ENCODE measurements at places on chromosomes 12 and 14.

DNA sequence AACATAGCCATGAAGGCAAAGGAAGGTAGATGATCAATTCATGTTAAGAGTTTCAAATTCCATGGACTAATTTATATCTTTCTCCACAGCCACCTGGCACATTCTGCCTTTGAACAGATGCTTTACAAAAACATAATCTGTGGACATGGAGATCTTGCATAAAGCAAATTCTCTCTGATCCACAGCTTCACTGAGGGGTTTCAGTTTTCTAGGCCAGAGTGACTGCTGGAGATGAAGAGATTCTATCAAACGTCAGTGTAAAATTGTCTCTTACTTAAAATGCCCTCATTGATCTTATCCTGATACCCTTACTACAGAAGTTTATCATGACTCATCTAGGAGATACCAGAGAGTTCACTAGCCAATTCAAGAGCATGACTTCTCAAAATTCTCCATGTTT lies 291.6 kb downstream of the DAD1 start:
- no peak for DNase-seq

GRCh38 chr14:36976571-36977023 lies 195.8 kb downstream of the SLC25A21 start:
- peak; percentile 45 for DNase-seq

DNA sequence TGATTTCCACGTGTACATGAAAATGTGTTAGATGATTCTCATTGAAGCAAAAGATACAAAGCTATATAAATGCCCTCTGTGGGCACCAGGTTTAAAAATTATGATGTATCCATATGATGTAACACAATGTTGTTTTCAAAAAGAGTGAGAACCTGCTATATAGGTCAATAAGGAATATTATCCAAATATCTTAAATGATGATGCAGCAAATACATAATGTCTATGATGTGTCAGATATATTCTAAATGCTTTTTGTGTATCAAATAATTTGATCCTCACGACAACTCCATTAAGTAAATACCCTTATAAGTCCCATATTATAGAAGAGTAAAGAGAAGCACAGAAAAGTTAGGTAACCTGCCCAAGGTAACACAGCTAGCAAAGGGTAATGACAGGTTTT lies 393.0 kb upstream of the DCN start:
- no peak for DNase-seq

DNA sequence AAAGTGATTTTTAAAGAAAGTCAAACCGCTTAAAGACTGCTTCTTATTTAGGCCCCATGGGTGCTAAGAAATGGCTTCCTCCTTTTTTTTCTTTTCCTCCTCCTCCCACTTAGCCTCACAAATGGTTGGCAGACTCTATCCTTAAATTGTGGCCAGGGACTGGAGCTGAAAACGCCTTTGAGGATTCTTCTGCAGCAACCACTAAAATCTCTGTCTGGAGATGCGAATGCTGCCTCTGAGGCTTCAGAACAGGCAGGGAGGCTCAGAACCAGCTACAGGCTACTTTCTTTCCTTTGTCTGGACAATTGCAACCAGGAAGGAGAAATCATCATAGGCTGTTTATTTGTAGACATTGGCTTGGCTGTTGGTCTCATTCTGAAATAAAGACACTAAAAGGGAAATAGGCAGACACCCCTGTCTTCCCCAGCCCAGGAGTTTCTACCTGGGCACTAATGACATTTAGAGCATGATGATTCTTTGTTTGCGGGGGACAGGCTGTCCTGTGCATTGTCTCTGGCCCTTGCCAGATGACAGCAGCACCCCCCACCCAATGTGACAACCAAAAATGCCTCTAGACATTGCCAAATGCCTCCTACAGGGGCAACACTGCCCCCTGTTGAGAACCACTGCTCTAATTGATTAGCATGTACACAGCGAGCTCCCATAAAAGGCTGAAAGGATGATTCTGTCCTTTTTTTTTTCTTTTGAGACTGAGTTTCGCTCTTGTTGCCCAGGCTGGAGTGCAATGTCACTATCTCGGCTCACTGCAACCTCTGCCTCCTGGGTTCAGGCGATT lies 50.3 kb downstream of the MAP1LC3B2 start:
- no peak for DNase-seq

DNA sequence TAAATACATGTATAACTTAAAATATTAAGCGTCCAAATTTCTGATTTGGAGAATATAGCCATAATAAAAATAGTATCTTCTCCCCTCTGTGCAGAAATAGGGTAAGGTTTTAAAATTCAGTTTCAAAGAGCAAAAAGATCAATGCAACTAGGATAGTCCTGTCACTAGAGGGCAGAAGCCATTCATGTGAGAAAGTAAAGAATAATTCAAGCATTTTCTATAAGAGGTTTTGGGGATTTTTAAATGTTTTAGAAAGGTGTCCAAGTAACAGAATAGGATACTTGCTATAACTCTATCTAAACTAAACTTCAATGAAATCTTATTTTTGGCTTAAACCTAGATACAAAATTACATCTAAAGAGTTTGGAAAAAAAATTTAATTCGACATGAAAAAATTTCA lies 50.3 kb downstream of the ADAMTS20 start:
- no peak for DNase-seq

DNA sequence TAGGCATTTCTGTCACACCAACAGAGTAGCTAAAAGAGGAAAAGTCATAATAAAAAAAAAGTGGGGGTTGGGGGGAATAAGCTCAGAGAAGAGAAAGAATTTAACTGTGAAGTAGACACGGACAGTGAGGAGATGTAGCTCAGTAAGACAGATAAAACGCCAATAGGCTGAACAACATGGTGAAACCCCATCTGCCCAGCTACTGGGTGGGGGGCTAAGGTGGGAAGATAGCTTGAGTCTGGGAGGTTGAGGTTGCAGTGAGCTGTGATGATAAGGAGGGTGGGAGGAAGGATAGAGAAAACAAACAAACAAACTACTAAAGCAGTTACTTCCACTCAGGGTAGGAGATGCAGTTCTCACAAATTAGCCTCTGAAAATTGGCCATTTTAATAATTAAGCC lies 25.0 kb downstream of the HECTD4 start:
- DNase-seq: no peak

- DNase-seq: no peak
Observed at GRCh38 chr12:111993292-111994150, 19.4 kb downstream of the TMEM116 start.

DNA sequence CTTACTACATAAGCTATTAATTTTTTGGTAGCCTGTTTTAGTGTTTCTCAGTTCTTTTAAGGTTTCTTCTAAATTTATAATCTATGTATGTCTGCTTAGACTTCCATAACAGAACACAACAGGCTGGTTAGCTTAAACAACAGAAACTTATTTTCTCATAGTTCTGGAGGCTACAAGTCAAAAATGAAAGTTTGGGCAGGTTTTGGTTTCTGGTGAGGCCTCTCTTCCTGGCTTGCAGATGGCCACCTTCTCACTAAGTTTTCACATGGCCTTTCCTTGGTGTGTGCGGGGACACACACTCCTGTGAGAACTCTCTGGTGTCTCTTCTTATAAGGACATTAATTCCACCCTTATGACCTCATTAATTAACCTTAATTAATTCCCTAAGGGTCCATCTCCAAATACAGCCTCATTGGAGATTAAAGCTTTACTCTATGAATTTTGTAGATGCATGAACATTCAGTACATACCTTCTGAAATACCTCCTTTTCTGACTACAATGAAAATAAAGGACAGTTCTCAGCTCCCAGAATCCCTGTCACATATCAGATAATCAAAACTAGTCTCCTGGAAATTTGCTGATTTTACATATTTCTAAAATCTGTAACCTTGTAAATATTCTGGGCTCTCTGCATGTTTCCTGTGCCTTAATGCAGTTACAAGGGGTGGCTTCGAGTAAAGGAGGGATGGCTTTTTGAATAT lies 23.2 kb upstream of the BMAL2 start:
- no peak for DNase-seq

- DNase-seq: no peak
Observed at GRCh38 chr14:34379816-34380470, 82.1 kb downstream of the SPTSSA start.

GRCh38 chr14:99249389-99249788 lies 22.6 kb downstream of the BCL11B start:
- no peak for DNase-seq

DNA sequence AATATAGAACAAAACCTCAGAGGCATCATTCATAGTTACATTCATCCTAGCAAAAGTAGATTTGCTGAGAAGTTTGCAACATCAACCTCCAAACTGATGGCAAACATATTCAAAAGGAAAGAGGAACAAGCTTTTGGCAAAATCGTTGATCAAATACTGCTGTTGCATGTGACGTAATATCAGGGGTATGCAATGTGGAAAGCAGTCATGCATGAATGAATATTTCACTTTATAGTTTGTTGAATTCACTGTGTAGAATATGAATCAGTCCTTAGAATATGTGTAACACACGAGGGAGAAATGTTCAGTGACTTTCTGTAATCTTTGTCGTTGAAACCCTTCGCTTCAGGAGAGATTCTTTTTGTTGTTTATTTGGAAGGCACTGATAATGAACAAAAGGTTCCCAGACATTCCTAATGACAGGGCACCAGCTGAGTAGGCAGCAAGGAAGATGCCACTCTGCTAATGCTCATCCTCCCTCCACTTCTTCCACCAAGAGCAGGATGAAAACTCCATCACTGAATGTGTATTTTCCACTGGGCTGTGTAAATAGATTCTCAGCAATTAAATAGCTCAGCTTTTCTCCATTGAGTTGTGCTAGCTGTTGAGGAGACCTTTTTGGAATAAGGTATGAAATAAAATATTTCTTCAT lies 126.1 kb downstream of the PELI2 start:
- peak; percentile 77 for DNase-seq

DNA sequence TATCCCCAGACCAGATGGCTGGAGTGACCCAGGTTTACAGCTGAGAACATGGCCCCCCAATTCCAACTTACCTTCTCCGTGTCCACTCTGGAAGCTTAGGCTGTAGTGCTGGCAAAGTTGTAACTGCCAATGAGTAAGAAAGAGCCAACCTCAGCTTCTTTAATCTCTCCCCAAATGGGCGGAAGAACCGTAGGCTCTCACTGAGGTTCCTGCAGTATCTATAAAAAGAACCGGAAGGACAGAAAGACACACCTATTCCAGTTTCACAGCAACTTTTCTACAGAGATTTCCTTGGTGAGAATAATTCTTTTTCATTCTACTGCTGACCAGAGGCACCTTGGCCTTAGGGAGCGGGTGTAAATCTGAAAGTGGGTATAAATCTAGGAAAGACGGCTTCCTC lies at the start of gene GPRC5D:
Gene GPRC5D (minus strand): TSS at position 135 of the 400 bp plus-strand sequence. CDS start 1,786 bp downstream, outside the sequence.
- no peak for DNase-seq

GRCh38 chr12:117835156-117835555 lies 133.6 kb downstream of the KSR2 start:
- DNase-seq: no peak

- DNase-seq: no peak
Observed at GRCh38 chr12:3105690-3106479, 28.7 kb downstream of the TSPAN9 start.

GRCh38 chr14:55977392-55978150 lies 140.6 kb upstream of the PELI2 start:
- DNase-seq: no peak

- DNase-seq: no peak
Observed at GRCh38 chr14:56379956-56380355, 199.6 kb upstream of the TMEM260 start.

GRCh38 chr12:65906006-65906405 lies 81.7 kb downstream of the HMGA2 start:
- no peak for DNase-seq

- no peak for DNase-seq
Observed at GRCh38 chr12:106868982-106869700, 86.6 kb upstream of the TMEM263 start.

- no peak for DNase-seq
Observed at GRCh38 chr12:131434208-131435125, 276.4 kb upstream of the SFSWAP start.

GRCh38 chr12:119721306-119721705 lies 53.4 kb downstream of the PRKAB1 start:
- DNase-seq: no peak

- no peak for DNase-seq
Observed at GRCh38 chr12:110271015-110271414, 10.0 kb upstream of the ATP2A2 start.

DNA sequence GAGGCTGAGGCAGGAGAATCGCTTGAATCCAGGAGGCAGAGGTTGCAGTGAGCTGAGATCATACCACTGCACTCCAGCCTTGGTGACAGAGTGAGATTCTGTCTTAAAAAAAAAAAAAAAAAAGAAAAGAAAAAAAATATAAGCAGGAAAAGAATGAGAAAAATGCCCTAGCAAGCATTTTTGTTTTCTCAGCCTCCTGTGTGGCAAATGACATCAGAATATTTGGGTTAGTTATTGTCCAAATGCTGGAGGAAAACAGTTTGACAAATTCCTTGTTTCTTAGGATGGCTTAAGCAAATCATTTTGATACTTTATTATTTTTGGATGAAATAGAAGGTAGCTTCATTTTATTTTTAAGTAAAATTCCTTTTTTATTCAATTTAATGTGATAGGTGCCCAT lies 7.5 kb upstream of the PTPRR start:
- DNase-seq: no peak

GRCh38 chr12:93895089-93895445 lies 217.9 kb downstream of the CRADD start:
- no peak for DNase-seq

DNA sequence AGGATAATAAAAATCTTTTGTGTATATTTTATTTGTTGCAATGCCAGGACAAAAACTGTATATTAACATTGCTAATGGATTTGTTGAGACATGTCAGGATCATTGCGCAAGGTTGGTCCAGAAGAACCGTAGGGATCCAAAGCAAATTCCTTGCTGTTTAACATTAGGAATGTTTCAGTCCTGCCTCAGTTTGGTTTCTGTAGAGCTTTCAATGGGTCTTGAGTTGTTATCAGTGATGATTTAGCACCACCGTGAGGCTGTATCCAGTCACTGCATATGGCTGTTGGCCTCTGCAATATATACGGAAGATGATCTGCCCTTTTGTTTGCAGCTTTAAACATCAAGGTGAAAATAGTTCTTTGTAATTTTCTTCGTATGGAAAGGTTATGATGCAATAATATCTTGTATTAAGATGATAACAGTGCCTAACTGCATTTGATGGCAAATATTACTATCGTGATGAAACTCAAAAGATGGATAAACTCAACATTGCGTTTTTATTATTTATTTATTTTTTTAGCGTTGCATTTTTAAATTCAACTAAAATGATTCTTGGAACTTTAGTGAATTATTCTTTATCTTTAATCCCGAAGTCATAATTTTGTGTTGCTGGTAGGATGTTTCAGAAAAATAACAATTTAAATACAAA lies 231.2 kb downstream of the AKAP6 start:
- DNase-seq: peak; percentile 43

DNA sequence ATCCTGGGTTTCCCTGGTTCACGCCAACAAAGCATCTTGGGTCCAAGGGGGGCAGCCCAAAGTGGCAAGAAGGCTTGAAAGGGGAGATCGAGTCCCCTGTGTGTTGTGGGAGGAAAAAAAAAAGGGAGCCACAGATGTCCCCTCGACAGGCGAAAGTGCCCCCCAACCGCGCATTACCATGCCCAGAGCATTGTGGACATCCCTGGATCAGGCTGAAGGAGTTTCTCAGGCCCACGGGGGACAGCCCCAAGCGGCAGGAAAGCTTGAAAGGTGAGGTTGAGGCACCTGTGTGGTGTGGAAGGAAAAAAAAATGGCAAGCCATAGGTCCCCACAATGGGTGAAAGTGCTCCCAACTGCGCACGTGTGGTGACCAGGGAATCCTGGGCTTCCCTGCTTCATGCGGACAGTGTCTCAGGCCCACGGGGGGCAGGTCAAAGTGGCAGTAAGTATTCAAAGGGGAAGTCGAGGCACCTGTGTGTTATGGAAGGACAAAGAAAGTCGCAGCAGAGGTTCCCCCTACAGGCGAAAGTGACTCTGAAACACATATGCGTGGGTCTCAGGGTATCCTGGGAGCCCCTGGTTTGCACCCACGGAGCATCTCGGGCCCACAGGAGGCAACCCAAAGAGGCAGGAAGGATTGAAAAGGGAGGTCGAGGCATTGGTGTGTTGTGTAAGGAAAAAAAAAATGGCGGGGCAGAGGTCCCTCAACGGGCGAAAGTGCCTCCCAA lies 580.1 kb downstream of the ALG10 start:
- DNase-seq: no peak
